ENCODE measurements at places on chromosomes 4 and X. TPM values are rescaled to one million over a fixed set of nuclear protein-coding genes. Genes with fewer than 3 reads are reported as not detected.

Gene MAGEA2B
- total RNA-seq, result not detected

DNA sequence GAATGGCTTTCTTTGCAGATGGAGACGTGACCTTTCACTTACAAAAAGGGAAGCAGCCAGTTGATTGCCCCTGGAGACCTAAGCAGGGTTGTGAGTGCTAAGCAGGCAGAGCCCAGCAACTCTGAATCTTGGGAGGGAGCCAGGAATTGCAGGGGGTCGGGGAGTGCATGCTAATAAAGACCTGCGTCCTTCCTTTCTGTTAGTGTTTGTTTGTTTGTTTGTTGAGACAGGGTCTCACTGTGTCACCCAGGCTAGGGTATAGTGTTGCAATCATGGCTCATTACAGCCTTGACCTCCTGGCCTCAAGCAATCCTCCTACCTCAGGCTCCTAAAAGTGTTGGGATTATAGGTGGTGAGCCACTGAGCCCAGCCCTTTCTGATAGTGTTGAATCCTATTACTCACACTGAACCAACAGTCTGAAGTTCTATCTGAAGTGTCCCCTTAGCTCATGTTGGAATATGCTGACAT lies 137.4 kb downstream of the CEP135 start:
- H3K27ac ChIP-seq, result no peak overlapping the region
- no peak for DNase-seq
- H3K36me3 ChIP-seq, result no peaks in the 10 kb centered on the region
- no peaks in the 10 kb centered on the region for H3K4me1 ChIP-seq
- no peak overlapping the region for H3K4me3 ChIP-seq

Gene MAP9
- 6.5 TPM for total RNA-seq

Gene PRIMPOL
- 6.1 TPM for total RNA-seq

DNA sequence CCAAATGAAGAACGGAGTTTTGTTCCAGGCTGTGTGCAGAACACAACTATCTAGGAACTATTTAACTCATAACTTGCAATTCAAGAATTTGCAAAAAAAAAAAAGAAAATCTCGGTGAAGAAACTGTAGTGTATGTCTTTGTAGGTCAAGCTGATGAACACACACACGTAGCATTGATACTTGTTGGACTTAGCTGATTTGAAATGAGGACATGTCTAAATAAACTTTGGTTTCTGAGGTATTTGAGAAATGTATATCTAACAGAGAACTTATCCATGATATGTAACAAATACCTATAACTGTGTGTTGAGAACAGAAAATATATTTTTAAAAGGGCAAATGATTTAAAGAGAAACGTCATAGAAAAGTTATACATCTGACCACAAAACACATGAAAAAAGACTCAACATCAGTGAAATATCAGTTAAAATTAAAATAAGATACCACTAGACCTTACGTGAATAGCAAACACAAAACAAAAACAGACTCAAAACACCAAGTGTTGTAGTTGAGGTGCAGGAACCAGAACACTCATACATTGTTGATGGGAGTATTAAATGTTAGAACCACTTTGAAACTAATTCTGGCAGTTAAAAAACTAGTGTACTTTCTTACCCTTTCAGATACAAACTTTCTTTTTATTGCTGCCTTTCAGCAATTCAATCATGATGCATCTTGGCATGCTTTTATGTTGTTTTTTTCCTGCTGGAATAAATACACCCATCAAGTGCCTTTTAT lies 1535.8 kb upstream of the PCDH10 start:
- H3K27ac ChIP-seq, result no peak overlapping the region
- H3K4me1 ChIP-seq, result no peaks in the 10 kb centered on the region
- DNase-seq, result no peak
- no peak overlapping the region for H3K4me3 ChIP-seq
- no peaks in the 10 kb centered on the region for H3K36me3 ChIP-seq

Gene FHDC1
- total RNA-seq, result 0.87 TPM

- H3K4me3 ChIP-seq, result no peak overlapping the region
- H3K36me3 ChIP-seq, result no peaks in the 10 kb centered on the region
- H3K27ac ChIP-seq, result no peak overlapping the region
- no peaks in the 10 kb centered on the region for H3K27me3 ChIP-seq
- H3K4me1 ChIP-seq, result no peaks in the 10 kb centered on the region
- DNase-seq, result no peak
Measured at GRCh38 chrX:2696698-2697215, 5.7 kb downstream of the CD99 start.

Gene TCP11X2
- total RNA-seq, result not detected

Gene ASMTL
- 15.4 TPM for total RNA-seq

DNA sequence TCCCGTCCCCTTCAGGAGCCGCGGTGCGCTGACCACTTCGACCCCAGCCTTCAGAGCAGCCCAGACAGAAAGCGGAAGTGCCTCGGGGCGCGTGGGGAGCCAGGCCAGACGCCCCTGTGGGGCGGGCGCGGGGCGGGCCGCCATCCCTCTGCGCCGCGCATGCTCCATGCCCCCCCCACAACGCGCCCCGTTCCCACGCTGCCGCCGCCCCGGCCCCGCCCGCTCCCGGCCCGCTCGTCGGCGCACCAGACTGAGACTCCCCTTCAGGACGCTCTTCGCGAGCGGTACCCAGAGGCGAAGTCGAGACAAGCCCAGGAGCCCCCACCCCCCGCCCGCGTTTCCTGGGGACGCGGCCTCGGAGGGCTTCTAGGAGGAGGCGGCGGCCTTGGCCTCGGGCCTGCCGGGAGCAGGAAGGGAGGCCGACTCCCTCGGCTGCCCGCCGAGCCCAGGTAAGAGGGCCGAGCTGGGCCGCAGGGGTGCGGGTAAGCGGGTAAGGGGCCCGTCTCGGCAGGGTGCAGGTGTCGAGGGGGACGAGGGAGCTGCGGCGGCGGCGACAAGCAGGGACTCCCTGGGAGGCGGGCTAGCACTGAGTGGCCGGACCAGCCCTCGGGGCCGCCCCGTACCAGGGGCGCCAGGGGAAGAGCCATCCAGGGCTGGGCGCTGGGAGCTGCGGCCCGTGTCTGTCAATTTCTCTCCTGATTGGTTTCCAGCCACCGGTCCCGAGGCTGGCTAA lies at the start of gene ZFP92:
Gene ZFP92 (plus strand): TSS at position 218 of the 733 bp plus-strand sequence. CDS start 6,851 bp downstream, outside the sequence.
- no peaks in the 10 kb centered on the region for H3K4me1 ChIP-seq
- no peaks in the 10 kb centered on the region for H3K36me3 ChIP-seq
- no peak for DNase-seq
- no peak within 1 kb of the TSS for H3K27ac ChIP-seq

DNA sequence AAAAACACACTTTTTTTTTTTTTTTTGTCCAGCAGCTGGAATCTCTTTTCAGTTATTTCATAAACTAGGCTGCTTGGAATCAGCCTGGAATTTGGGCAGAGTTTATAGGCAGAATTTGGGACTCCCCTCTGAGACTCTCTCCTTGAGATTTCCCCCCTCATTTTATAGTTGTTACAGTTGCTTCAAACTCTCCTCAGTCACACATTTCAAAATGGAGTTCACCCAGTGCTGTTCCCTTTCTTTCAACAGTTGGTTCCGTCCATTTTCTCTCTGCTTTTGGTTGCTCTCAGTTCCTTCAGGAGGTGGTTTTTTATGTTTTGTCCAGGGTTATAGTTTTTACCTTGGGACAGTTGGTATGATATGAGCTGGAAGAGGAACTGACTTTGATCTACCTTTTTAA lies 27.5 kb downstream of the NSD2 start:
- peaks cover 3% of the 10 kb centered on the region for H3K36me3 ChIP-seq
- no peak overlapping the region for H3K27ac ChIP-seq
- H3K4me1 ChIP-seq, result no peaks in the 10 kb centered on the region
- DNase-seq, result no peak

Gene REELD1
- total RNA-seq, result 0.09 TPM

GRCh38 chr4:115213716-115214115 lies 100.3 kb upstream of the NDST4 start:
- H3K27ac ChIP-seq, result no peak overlapping the region
- H3K4me3 ChIP-seq, result no peak overlapping the region
- no peak for DNase-seq
- no peaks in the 10 kb centered on the region for H3K27me3 ChIP-seq
- H3K36me3 ChIP-seq, result no peaks in the 10 kb centered on the region

GRCh38 chr4:140172960-140173359 lies 19.0 kb upstream of the MAML3 start:
- no peaks in the 10 kb centered on the region for H3K36me3 ChIP-seq
- H3K4me1 ChIP-seq, result no peaks in the 10 kb centered on the region
- H3K27me3 ChIP-seq, result no peaks in the 10 kb centered on the region
- no peak overlapping the region for H3K4me3 ChIP-seq
- H3K27ac ChIP-seq, result no peak overlapping the region

Gene EPGN
- 0.24 TPM for total RNA-seq

Gene TMEM47
- total RNA-seq, result 3.7 TPM

- H3K4me3 ChIP-seq, result no peak overlapping the region
- H3K36me3 ChIP-seq, result no peaks in the 10 kb centered on the region
- no peak overlapping the region for H3K27ac ChIP-seq
- DNase-seq, result no peak
- no peaks in the 10 kb centered on the region for H3K4me1 ChIP-seq
Measured at GRCh38 chr4:130478406-130478805, 1382.5 kb downstream of the C4orf33 start.

DNA sequence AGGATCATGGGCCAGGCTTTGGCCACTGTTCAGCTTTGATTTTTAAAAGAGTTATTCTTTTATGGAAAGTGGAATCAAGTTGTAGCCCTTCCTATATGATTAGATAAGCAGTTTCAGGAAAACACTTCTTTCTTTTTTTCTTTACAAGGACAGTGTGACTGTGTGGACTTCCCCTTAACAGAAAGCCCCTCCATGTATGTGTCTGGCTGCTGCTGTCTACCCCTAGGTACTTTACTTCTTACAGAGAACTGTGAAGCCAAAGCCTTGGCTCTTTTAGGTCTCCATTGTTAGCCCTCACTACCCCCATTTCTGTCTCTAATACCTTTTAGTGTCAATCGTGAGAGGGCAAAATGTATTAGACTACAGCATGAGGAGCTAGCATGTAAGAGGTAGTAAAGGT lies 19.1 kb downstream of the VSIG1 start:
- H3K27me3 ChIP-seq, result no peaks in the 10 kb centered on the region
- H3K36me3 ChIP-seq, result no peaks in the 10 kb centered on the region
- no peaks in the 10 kb centered on the region for H3K4me1 ChIP-seq

DNA sequence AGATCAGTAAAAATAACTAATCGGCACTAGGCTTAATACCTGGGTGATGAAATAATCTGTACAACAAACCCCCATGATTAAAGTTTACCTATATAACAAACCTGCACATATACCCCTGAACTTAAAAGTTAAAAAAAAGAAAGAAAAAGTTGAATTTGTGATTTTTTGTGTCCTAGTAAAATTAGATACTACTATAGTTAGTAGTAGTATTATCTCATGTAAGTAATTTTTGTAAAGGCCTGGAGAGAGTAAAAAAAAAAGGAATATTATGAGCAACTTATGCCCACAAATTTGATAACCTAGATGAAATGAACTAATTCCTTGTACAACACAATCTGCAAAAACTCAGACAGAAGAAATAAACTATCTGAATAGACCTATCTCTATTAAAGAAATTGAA lies 25.7 kb upstream of the SLC16A2 start:
- peaks cover 23% of the 10 kb centered on the region for H3K27me3 ChIP-seq
- no peaks in the 10 kb centered on the region for H3K36me3 ChIP-seq
- H3K4me3 ChIP-seq, result no peak overlapping the region
- DNase-seq, result no peak

GRCh38 chr4:82984459-82984858 lies 26.2 kb downstream of the LIN54 start:
- H3K4me3 ChIP-seq, result no peak overlapping the region
- DNase-seq, result no peak
- no peaks in the 10 kb centered on the region for H3K27me3 ChIP-seq

Gene YY2
- total RNA-seq, result 0.97 TPM

Gene WNK3
- total RNA-seq, result 1.7 TPM

- no peaks in the 10 kb centered on the region for H3K27me3 ChIP-seq
- H3K4me1 ChIP-seq, result no peaks in the 10 kb centered on the region
- no peak overlapping the region for H3K27ac ChIP-seq
- no peak for DNase-seq
Measured at GRCh38 chr4:19438233-19438632, 813.5 kb upstream of the SLIT2 start.

DNA sequence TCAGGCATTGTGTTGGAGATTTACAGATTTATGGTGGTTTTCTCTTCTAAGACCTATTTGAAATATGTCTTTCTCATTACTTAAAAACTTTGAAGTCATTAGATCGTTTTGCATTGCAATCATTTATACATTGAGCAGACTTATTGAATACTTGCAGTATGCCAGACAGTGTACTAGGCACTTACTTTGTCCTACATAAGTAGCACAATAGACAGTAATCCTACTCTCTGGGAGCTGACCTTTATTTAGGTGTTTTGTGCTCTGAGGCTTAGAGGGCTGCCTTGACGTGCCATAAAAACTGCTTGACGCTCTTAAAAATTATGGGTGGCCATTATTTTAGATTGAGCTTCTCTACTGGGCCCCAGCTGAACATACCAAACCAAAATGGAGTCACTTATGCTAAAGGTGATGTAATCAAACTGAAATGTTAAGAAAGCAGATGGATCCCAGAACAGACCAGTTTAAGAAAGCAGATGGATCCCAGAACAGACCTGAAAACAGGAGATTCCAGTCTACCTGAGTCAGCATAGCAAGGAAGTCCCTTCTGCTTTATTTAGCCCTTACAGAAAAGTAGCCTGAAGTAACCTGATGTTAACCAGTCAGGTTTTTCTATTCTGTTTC lies 42.4 kb downstream of the PTTG2 start:
- H3K4me1 ChIP-seq, result no peaks in the 10 kb centered on the region
- no peak overlapping the region for H3K27ac ChIP-seq
- no peaks in the 10 kb centered on the region for H3K27me3 ChIP-seq
- H3K36me3 ChIP-seq, result no peaks in the 10 kb centered on the region

DNA sequence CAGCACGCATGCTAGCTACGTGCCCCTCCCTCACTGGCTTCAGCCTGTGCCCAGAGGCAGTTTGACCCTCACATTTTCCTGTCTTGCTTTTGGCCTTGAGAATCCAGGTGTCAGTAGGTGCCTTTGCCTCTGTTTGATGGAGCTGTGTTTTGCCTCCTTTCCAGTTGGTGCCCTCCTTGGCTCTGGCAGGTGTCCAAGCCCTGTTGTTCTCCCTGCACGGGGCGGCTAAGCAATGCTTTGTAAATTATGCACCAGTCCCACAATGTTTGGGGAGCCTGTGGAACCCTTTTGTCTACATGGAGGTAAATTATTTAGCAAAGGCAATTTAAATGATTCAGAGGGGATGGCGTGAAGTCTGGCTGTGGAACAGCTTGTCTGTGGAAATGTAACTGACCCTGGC lies 202.9 kb upstream of the BOD1L1 start:
- no peak overlapping the region for H3K4me3 ChIP-seq
- H3K36me3 ChIP-seq, result no peaks in the 10 kb centered on the region
- no peaks in the 10 kb centered on the region for H3K27me3 ChIP-seq
- H3K27ac ChIP-seq, result no peak overlapping the region
- H3K4me1 ChIP-seq, result no peaks in the 10 kb centered on the region
- no peak for DNase-seq

DNA sequence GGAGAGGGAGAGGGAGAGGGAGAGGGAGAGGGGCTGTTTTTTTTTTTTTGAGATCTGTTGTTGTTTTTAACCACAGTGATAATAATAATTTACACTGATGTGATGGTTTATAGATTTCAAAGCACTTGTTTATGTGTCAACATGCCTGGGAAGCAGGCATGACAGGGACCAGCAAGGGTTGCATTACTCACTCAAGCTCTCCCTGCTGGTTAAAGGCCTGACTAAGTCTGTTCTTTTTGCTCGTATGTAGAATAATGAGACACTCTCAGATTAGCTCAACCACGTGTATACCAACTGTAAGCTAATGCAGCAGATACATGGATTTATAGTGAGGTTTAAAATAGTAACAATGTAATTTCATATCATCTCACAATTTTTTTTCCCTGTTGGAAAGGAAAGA lies 134.6 kb upstream of the BOD1L1 start:
- no peak overlapping the region for H3K4me3 ChIP-seq
- no peak for DNase-seq
- no peaks in the 10 kb centered on the region for H3K27me3 ChIP-seq
- no peaks in the 10 kb centered on the region for H3K36me3 ChIP-seq
- no peak overlapping the region for H3K27ac ChIP-seq
